CD8-positive, alpha-beta memory T cell (primary cell): ENCODE measurements at places on chromosomes 12 and 14.

GRCh38 chr14:22262881-22263280, 326.1 kb downstream of the DAD1 start:
- DNase-seq = no peak

- DNase-seq = no peak
Observed at GRCh38 chr12:65673156-65673690, 151.1 kb upstream of the HMGA2 start.

- no peak for DNase-seq
Observed at GRCh38 chr14:104136472-104137296, 1.7 kb upstream of the KIF26A start.

GRCh38 chr12:9079883-9080675, 35.6 kb downstream of the A2M start:
- no peak for DNase-seq

- DNase-seq = no peak
Observed at GRCh38 chr12:116385486-116386217, 108.2 kb upstream of the MED13L start.

DNA sequence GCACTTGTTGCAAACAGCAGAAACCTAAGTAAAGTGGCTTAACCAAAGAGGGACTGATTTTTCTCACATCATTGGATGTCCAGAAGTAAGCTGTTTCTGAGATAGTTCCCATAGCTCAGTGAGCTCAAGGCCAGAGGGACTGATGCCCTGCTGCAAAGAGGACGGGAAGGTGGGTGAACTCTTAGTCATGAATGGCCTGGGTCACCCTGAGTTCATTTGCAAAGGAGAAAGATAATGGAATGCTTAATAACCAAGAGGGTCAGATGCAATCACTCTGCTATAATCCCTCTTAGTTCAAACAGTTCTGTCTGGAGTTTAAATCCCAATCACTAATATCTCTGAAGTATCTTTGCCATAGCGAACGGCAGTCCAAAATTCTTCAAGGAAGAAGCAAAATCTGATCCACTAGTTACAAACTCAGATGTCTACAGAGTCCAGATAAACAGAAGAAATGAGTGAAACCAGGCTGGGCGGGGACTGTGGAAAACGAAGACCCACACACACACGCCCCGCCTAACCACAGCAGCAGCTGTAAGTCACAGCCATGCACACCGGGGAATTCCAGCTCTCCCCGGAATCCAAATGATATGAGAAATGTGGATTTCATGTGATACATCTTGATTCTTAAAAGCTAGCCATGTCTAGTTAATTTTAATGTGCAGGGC, 289.5 kb downstream of the TMEM132D start:
- DNase-seq = no peak

DNA sequence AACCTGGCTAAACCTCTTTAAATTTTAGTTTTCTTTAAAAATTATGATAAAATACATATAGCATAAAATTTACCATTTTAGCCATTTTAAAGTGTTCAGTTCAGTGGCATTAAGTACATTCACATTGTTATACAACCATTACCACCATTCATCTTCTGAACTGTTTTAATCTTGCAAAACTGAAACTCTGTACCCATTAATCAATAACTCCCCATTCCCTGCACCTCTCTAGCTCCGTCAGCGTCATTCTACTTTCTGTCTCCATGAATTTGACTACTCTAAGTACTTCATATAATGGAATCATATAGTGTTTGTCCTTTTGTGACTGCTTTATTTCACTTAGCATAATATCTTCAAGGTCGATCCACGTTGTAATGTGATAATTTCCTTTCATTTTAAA, 75.8 kb upstream of the DDHD1 start:
- no peak for DNase-seq

GRCh38 chr12:69701826-69702225, 2.7 kb upstream of the BEST3 start:
- DNase-seq = no peak

GRCh38 chr14:84750284-84750683, 779.7 kb upstream of the FLRT2 start:
- no peak for DNase-seq

GRCh38 chr14:39555749-39556148, 123.5 kb upstream of the FBXO33 start:
- DNase-seq = no peak

DNA sequence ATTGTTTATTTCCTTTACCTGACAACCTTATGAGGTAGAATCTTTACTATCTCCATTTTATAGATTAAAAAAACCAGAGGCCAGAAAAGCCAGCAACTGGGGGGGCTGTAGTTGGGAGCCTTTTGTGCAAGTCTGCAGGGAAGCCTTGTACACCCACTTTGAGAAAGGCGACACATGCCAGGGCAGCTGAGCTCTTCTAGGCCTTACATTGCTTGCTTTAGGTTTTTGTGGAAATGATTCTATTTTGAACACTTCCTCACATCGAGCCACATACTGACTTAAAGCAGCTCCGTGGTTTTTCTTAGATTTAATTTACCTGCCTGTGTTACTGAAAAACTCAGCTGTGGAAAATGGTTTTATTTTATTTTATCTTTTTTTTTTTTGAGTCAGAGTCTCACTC, 34.6 kb downstream of the EP400 start:
- DNase-seq = no peak

DNA sequence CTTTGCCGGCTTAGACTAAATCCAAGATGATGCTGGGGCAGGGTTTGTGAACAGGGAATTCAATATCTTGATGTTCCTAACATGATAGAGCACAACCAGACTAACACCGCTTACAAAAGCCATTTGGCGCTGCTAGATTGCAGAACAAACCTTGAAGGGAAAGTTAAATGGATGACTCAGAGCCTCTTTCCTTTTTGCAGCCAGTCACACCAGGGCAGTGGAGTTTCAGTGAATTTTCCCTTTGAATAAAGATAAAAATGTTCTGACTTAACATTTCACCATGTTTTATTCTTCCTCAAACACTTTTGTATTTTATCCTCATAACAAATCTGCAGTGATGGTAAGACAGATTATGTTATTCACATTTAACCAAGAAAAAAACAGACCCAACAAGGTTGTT, 47.3 kb downstream of the PDE6H start:
- no peak for DNase-seq

DNA sequence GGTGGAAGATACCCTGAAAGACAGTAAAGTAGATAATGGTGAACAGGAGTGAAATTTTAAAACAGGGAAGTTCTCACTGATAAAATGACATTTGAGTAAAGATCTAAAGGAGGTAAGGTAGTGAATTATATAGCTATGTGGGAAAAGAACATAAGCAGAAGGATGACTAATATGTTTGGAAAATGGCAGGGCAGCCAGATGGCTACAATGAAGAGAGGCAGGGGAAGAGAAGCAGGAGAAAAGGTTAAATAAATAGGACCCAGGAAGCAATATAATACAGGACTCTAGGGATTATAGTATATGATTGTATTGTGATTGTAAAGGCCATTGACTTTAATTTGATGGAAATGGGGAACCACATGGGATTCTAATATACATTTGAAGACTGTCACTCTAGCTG, 33.0 kb downstream of the SCFD1 start:
- DNase-seq = no peak

GRCh38 chr12:83826112-83826511, 1086.5 kb downstream of the SLC6A15 start:
- DNase-seq = no peak

DNA sequence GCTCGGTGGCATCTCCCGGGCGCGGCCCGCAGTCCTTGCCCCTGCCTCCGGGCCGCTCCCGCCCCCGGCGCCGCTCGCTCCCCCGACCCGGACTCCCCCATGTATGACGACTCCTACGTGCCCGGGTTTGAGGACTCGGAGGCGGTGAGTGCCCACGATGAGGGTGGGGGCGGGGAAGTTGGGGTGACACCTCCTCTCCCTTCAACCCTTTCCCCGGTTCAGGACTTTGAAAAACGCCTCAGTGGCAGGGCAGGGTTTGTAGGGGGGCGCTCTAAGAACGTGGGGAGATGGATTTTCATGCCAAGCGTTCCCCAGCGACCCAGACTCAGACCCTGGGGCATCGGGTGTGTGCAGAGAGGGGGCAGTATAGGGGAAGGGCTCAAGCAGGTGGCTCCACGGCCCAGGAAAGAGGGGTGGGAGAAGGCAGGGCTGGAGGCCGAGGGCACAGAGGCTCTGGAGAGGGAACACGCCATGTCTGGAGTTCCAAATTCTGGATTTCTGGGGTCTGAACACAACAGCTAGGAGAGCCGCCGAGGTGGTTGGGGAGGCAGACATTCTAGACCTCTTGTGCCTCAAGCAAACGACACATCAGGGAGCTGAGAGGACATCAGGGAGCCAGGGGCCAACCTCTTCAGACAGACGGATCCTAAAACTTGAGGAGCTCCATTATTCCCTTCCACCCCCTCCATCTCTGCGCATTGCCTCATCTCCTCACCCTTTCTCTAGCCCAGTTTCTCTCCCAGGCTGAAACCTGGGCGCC, 715 bp downstream of the CACNB3 start:
- DNase-seq = peak; percentile 39

DNA sequence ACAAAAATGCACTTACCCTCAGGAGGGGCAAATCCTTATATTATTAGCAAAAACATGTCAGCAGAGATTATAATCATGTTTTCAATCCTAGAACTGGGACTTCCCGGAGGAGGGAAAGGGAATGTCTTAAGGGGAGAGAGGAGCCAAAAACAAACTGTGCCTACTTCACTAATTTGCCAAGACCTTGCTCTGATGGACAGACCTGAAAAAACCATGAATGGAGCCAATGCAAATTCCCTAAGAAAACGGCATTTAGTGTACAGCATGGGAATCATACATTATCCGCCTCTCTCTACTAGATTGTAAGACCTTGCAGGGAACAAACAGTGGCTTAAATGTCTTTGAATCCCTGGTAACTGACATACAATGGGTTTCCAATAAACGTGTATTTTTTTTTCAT, 70.4 kb downstream of the NTN4 start:
- no peak for DNase-seq

- no peak for DNase-seq
Observed at GRCh38 chr14:73153272-73153671, 17.0 kb downstream of the PSEN1 start.

DNA sequence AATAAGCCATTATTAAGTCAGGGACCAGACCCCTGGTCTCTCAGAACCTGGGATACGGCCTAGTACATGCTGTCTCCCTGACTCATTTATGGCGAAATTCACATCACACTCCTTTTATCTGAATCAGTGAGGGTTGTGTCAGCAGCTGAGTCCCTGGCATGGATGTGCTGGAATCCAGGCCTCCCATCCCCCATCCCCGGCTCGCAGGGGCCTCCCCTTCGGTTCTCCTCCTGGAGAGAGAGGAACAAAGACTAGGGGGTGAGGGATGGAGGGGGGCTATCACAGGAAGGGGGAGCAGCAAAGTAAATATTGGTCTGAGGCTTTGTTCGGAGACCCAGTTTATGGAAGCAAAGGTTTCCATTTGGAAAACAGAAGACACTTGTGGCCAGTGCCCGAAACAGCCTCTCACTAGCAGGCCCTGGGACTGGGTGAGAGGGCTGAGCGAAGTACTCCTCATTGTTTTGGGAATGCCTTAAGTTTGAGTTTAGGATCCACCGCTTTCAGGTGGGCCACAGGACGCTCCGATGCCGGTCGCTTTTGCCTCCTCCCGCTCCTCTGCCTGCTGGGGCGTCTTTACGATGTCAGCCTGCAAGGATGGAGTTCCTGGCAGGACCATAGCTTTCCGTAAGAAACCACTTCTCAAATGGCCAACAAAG, 145.0 kb downstream of the PRKCH start:
- no peak for DNase-seq

- DNase-seq = no peak
Observed at GRCh38 chr12:47846294-47846996, 26.7 kb upstream of the HDAC7 start.

DNA sequence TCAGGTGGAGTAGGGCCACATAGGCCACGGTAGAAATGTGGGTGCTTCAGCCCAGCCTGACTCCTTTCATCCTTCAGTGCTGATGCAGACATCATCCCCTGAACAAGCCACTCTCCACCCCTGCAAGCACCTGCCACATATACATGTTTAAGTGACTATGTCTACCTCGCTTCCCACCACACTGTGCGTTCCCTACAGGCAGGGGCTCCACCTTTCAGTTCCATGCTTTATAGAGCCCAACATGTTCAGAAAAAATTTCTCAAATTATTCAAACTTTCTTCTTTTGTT, 11.6 kb downstream of the SLC7A7 start:
- no peak for DNase-seq
